ENCODE measurements at places on chromosomes 4 and X.

DNA sequence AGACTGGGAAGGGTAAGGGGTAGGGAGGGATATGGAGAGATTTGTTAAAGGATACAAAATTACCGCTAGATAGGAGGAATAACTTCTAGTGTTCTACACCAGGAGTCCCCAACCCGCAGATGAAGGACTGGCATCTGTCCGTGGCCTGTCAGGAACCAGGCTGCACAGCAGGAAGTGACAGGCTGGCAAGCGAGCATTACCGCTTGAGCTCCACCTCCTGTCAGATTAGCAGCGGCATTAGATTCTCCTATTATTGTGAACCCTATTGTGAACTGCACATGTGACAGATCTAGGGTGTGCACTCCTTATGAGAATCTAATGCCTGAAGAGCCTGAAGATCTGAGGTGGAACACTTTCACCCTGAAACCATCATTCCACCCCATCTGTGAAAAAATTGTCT, 27.9 kb upstream of the BBS7 start:
- DNase-seq: peak; percentile 12

GRCh38 chrX:15524417-15524816, 23.8 kb downstream of the BMX start:
- DNase-seq: no peak

GRCh38 chr4:120472447-120473131, 405.9 kb upstream of the MAD2L1 start:
- DNase-seq: no peak

DNA sequence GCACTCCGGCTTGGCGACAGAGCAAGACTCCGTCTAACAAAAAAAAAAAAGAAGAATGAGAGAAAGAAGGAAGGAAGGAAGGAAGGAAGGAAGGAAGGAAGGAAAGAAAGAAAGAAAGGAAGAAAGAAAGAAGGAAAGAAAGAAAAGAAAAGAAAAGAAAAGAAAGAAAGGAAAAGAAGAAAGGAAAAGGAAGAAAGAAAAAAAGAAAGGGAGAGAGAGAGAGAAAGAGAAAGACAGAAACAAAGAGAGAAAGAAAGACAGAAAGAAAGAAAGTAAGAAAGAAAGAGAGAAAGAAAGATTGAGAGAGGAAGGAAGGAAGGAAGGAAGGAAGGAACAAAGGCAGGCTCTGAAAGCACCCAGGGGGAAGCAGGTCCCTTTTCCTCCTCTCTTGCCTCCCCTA, 336.6 kb upstream of the GATB start:
- DNase-seq: no peak

GRCh38 chr4:121221608-121222007, 57.5 kb upstream of the TNIP3 start:
- DNase-seq: peak; percentile 29

DNA sequence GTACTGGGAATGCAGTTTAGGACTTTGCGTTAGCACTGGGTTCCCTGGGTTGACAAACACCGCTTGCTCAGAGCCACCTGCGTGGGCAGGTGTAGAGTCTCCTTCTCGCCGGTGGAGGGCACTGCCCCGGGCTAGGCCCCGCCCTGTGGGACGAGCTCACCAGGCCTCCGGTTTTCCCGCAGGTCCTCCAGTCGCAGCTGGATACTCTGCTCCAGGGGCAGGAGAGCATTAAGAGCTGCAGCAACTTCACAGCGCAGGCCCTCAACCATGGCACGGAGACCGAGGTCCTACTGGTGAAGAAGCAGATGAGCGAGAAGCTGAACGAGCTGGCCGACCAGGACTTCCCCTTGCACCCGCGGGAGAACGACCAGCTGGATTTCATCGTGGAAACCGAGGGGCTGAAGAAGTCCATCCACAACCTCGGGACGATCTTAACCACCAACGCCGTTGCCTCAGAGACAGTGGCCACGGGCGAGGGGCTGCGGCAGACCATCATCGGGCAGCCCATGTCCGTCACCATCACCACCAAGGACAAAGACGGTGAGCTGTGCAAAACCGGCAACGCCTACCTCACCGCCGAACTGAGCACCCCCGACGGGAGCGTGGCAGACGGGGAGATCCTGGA, 49.2 kb upstream of the MND1 start:
- no peak for DNase-seq

GRCh38 chr4:5730993-5731990, 20.3 kb downstream of the EVC start:
- DNase-seq: no peak

DNA sequence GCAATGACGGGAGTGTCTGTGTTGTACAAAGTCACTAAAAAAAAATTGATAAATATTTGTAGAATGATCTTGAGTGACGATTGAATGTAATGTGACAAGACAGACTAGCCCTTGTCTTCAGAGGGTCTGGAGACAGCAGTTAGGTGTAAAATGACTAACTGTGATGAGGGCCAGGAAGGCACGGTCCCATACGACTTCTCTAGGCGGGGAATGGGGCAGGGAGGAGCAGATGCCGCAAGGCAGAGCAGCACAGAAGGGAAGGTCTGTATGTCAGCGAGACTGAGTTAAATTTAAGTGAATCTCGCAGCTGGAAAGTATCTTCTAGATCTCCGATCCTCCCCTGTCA, 405 bp downstream of the CENPE start:
- peak; percentile 5 for DNase-seq

- no peak for DNase-seq
Measured at GRCh38 chrX:64152857-64153256, 52.7 kb downstream of the AMER1 start.

GRCh38 chr4:152713951-152714705, 34.3 kb upstream of the TMEM154 start:
- DNase-seq: no peak

- DNase-seq: no peak
Measured at GRCh38 chr4:16909281-16909680, 10.8 kb upstream of the LDB2 start.

DNA sequence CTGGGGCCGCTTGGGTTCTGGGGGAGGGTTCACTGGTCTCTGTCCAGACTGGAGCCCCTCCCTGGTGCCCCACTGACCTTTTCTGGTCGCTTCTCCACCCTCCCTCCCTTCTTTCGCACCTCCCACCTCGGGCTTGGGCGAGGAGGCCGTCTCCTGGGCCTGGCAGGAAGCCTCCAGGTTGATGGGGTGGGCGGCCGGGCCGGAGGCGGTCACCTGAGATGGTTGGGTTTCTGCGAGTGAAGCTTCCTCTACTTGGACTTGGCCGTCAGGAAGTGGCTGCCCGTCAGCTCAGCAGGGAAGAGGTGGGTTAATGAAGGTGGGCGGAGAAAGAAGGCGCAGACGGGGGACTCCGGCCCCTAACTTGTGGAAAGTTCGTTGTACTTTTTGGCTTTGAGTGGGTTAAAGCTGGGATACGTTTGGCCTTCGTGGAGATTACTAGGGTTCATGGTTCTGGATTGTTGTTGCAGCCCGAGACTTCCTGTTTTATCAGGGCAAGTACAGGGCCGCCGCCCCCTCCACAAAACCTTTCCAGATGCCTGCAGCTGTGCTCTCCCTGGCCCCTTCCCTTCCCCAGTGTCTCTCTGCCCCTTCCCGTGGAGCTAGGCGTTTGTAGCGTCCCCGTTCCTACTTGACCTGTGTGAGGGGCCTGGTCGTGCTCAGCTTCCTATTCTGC, 1.2 kb downstream of the AKAP17A start:
- DNase-seq: no peak

DNA sequence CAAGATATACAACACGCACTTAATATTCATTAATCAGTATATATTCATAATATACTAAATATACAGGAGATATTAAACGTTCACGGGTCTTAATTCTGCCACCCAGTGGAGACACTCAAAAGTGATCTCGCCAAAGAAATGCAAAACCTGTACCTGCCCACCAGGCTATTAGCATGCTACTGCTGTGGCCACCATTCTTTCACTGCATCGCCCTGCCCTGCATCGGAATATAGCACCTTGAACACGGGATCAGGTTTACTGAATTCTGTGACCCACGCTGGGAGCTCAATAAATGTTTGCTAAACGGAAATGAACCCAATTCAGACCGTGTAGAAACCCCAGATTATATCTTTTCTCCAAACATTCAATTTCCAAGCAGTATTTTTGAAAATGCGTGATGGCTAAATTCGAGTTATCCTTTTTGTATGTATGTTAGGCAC, 840 bp upstream of the CLCN3 start:
- peak; percentile 73 for DNase-seq

GRCh38 chr4:145481942-145482208, 222 bp downstream of the SMAD1 start:
- no peak for DNase-seq

DNA sequence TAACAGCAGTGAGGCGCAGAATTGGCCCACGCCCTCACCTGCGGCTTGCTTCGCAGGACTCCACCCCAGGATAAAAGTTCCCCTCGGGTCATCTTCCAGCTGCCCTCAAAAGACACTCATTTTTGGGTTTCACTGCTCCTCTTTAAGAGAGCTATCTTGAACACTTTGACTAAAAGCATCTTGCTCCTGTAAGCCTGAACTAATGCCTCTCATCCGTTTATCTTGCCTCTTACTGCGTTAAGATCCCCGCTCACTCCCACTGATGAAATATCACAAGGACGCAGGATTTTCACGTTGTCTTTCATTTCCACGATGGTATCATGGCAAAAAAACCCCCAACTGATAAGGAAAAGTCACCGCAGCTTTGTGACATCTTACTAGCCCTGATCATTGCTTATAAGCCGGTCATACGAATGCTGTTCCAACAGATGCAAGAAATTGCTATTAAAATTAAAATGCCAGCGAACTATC, 591 bp upstream of the ACSL4 start:
- DNase-seq: no peak

GRCh38 chr4:185839770-185840169, 27.8 kb upstream of the SORBS2 start:
- no peak for DNase-seq

GRCh38 chrX:154022108-154022507, 2.4 kb upstream of the IRAK1 start:
- DNase-seq: no peak

GRCh38 chr4:6894528-6895498, 14.8 kb upstream of the TBC1D14 start:
- DNase-seq: no peak

DNA sequence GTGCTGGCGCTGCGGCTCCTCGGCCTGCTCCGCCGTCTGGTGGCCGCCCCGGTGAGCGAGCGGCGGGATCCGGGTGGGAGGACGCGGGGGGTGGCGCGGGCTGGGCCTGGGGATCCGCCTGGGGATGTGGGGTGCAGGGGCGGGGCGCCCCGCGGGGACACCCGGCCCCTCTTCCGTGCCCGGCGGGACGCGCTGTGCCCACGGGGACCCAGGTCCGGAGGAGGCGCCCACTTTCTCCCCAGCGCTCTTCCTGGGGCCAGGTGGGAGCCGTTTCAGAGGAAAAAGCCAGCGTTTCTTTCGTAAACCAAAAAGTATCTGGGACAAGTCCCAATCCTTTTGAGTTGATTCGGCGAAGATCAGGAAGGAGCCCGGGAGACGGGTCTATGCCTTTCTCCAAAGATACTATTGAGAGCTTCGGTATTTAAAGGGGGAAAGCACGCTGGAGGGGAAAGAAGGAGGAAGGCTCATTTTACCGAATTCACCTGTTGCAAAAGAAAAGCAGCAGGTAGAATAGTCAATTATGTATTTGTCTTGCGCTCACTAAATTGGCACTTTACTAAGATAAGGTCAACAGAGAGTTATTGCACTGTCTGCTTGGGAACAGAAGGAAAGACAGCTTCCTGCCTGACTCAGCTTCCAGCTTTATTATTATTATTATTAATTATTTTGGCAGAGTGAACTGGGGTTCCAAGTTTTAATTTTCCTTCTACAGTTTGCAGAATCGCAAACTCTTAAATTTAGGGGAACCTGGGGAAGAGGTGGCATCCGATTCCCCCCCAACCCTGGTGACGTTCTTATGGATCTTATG, 81.5 kb upstream of the CD99 start:
- no peak for DNase-seq

DNA sequence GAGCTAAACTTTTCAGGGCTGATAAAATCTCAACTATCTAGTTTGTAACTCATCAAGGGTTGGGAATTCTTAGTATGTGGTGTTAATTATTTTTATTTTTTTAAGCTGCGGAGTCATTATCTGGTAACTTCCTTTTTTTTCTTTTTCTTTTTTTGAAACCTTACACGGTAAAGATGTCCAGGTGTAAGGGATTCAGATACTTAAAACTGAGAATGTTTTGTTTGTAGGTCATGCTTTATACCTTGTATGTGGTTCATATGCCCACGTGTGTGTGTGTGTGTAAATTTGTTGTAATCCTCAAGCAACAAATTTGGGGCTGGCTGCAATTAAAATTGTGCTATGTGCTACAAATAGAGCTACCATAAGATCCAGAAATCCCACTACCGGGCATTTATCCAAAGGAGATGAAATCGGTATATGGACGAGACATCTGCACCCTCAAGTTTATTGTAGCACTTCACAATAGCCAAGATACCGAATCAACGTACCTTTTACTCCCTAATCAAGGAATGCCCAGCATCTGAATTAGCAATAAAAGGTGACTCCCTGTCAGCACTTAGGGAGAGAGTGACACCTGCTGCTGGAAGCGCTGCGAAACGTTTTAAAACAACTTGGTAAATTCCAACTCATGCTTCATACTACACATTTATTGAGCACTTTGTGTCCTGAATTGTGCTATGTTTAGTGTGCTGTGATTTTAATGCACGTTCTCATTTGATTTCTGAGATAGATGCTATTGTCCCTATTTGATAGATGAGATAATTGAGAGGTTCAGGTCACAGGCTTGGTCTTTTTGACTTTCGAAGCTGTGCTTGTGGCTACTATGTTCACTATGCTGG, 16.1 kb downstream of the MSMO1 start:
- DNase-seq: no peak

- DNase-seq: no peak
Measured at GRCh38 chr4:54575919-54576318, 81.8 kb upstream of the KIT start.

DNA sequence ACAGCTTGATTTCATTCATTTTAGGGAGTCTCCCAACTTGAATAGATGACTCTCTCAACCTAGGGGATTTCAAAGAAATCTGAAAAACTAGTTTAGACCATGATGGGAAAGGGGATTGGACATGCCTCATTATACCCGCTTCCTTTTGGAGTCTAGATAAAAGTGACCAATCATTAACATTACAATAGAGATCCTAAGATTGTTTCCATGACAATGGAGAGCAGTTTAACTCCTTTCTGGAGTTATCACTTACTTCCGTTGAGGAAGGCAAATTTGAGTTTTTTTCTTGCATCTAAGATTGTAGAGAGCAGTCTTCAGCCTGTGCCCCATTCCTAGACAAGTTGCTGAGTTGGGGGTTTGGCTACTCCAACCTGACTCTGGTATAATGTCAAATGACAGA, 11.4 kb upstream of the IL15 start:
- DNase-seq: no peak
